ENCODE measurements at places on chromosomes 6 and 20.

DNA sequence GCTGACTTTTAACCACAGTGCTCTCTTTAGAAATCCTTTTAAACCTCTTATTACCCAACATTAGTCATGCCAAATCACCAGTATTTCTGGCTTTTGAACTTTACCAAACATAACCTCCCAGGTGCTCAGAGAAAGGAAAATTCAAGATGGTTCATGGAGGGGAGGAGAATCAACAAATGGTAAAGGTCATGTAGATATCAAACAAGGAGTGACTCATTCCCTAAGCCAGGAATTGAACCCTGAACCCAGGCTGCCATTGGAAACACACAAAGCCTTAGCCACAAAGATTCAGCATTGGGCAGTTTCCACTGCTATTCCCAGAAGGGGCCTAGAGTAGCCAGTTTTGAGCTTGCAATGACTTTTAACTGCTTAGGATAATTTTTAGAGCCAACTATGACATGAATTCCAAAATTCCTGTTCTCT, 21.6 kb upstream of the ENTPD6 start:
- no peak for DNase-seq

- DNase-seq, result no peak
These were observed 58.9 kb downstream of the ERMARD start for GRCh38 chr6:169810066-169810989.

DNA sequence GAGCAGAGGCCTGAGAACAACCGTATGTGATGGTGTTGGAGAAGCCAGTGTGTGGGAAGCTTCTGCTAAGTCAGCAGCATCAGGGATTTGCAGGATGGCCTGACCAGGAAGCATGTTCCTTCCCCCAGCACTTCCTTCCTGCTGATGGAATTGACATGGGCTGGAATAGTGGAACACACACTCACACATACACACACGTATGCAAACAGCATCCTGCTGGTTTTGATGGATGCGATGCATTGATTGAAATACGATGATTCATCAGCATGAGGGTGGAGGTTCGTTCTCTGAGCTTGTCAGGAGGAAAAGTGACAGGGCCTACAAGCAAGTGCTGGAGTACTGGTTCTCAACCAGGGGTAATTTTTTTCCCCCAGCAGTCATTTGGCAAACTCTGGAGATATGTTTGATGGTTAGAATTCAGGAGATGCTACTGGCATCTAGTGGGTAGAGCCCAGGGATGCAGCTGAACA, 229.1 kb downstream of the NFATC2 start:
- no peak for DNase-seq

- no peak for DNase-seq
These were observed 15.6 kb downstream of the NSFL1C start for GRCh38 chr20:1450926-1451491.

GRCh38 chr6:31113861-31114540, 599 bp upstream of the PSORS1C1 start:
- no peak for DNase-seq

GRCh38 chr6:38476141-38476540, 163.6 kb downstream of the BTBD9 start:
- no peak for DNase-seq

DNA sequence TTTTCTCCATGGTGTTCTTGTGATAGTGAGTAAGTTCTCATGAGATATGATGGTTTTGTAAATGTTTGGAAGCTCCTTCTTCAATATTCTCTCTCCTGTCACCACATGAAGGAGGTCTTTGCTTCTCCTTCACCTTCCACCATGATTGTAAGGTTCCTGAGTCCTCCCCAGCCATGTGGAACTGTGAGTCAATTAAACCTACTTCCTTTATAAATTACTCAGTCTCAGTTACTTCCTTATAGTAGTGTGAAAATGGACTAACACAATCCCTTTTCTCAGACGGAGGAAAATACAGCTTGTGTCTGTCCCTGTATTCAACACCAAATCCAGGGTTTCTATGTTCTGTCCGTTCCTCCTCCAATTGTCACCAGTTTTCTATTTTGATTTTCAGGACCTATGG, 181.0 kb downstream of the ALDH8A1 start:
- no peak for DNase-seq

GRCh38 chr6:31399589-31400466, 3.6 kb upstream of the MICA start:
- DNase-seq, result peak; percentile 84

- DNase-seq, result no peak
These were observed 203.0 kb downstream of the CDC5L start for GRCh38 chr6:44590471-44590870.

DNA sequence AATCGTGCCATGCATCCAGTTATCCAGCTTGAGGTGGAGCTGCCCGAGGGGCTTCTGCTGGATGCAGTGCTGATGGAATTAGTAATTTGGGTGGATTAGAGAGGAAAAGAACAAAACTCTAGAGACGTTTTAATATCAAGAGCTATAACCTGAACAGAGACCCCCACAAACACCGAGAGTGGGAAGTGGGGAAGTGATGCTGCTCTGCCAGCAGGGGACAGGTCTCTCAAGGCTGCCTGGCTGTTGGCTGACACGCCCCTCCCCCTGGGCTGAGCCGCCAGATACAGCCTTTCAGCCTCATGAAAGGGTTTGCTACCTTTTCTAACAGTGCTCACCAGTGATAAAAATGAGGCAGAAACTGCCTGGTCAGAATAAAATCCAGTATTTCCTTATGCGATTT, 9.6 kb downstream of the LEMD2 start:
- no peak for DNase-seq

GRCh38 chr6:49713346-49713745, at the start of gene CRISP2:
TSS of gene CRISP2 (minus strand) at chr6:49713543. CDS start at chr6:49709196, 4,347 bp downstream.
- DNase-seq, result no peak

- no peak for DNase-seq
These were observed 22.7 kb upstream of the ZNF184 start for GRCh38 chr6:27495386-27496135.

DNA sequence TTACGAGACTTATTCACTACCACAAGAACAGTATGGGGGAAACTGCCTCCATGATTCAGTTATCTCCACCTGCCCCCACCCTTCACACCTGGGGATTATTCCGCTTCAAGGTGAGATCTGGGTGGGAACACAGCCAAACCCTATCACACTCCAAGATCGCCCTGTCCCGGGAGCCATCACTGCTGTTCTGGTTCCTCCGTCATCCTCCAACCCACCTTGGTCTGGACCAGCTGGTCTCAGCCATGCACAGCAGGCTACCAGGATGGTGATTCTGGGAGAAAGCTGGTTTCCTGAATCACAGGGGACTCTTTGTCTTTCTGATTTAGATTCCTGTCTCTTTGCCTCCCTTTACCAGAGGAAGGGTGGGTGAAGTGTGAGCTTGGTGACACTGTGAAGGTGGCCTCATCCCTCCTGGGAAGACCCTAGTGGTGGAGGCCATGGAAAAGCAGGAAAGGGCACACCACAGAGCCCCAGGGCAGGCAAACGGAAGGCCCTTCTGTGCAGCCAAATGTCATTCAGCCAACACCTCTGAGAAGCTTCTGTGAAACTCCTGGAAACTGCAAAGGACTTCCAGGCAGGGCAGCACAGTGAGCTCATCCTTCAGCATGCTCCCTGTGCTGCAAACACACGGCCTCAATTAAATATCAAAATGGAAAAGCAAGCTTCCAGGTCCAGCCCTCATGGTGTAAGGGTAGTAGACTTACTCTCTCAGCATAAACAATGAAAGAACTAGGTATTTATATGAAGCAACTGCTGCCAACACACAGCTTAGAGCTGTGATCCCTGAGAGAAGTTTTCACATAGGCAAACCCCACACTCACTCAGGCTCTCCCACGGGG, 169.8 kb downstream of the ANKRD60 start:
- no peak for DNase-seq

- DNase-seq, result no peak
These were observed 3.7 kb downstream of the HLA-DQB2 start for GRCh38 chr6:32759669-32760068.

DNA sequence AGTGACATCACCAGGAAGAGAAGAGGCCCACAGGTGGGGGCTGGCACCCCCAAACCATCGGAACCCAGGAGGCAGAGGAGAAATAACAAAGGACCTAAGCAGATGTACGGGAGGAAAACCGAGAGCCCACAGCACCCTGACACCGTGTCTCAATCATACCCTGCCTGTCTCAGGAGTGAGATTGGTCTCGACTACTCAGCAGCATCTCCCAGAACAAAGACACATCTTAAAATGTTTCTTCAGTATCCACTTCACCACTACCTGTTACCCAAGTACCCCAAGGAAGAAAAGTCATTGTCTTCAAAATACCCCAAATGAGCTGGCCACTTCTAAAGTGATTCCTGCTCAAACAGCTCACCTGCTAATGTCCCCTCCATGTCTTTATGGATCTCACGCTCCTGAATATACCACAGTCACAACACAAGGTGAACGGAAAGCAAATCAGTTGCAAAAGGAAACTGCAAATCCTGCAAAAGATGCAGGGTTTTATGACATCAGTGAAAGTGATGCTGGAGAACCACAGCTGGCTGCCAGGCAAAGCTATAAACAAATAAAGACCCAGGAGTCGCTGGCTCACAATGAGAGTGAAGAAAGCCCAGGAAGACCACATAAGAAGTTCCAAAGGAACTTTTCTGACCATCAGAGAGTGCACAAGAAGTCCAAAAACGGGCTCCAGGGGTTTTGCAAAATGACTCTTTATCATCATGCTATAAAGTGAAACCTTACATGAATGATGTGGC, 44.1 kb downstream of the PREX1 start:
- DNase-seq, result no peak

DNA sequence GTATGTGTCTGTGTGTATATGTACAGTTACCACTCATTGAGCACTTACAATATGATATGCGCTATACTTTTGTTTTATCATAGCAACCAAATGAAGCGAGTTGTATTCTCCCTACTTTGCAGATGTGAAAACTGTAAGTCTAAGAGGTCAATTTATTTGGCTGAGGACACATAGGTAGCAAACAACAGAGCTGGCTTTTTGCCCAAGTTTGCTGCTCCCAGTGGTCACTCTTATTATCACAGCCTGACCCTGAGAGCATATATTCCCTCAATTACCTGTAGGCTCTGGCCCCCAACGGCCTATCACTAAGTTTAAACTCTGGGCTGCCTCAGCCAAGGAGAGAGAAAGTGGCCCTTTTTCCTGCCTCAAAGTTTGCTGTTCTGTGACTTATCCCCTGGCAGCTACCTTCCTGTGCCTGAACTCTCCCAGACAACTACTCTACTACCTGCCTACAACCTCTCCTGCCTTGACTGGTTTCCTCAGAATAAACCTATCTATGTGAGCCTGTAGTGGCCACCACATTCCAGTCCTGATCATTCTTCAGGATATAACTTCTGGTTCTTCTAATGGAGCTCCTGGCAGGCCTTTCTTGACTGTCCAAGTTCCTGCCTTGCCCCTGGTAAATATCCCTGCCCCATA, 221.8 kb downstream of the FRK start:
- DNase-seq, result no peak

DNA sequence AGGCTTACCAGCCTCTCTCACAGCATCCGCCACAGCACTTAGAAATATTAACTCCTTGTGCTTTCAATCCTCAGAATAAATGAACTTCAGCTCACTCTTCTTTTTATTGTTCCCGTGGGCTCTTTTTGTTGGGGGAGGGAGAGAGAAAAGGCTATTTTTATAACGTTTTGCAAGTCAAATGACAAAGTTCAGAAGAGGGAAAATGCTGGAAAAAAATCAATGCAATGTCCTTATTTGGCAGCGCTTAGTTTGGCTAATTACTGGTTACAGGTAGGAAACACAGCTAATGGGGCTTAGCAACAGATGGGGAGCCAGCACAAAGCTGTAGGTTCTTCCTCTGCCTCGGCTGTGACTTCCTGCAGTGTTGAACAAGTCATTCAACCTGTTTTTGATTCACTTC, 1067.0 kb upstream of the MAP3K7 start:
- DNase-seq, result no peak

DNA sequence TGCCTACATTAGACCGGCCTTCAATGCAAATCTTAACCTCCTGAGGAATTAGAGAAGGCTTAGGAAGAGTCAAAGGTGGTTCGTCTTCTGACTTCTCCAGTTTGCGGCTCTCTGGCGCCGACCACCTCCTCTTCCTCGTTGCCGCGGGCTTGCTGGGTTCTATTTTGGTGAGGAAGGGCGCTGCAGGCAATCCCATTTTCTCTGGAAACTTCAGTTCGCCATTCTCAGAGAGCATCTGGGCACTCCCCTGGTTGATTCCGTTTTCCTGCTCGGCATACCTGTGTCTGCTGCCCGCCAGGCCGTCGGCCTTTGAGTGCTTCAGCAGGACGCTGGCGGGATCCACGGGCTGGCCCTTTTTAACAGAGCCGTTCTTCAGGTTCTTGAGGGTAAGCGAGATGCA, 67.9 kb downstream of the GMPR start:
- DNase-seq, result no peak

DNA sequence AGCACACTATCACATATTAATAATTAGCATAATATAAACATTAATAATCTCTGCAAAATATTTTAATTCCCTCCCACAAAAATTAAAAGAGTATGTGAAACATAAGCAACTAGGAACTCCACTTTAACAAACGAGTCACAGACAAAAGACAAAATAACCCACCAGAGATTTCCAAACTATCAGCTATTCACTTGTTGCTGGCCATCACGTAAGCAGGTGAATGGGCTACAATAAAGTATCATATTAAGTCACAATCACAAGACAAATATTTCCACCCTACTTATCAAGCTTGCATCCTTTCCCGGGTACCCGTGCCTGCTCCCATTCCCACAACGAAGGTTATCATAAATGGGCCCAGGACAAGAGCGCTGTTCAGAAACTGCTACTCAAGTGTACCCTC, 2.5 kb downstream of the HDAC2 start:
- no peak for DNase-seq

DNA sequence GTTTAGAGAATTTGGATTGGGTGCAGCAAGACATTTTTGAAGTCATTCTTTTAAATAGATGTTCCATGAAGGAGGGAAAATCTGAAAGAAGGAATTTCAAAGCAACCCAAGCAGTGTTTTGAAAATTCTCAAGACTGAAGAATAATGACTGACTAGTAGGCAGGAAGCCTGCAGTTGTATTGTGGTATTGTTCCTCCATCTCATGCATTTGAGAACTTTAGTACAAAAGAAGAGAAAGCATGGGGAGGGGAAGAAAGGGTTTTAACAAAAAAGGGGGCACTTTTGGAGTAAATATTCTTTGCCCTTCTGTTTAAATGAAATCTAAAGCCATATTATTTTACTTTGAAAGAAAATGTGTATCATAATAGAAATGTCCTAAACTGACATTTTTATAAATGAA, 6.6 kb downstream of the NCOA3 start:
- DNase-seq, result no peak

DNA sequence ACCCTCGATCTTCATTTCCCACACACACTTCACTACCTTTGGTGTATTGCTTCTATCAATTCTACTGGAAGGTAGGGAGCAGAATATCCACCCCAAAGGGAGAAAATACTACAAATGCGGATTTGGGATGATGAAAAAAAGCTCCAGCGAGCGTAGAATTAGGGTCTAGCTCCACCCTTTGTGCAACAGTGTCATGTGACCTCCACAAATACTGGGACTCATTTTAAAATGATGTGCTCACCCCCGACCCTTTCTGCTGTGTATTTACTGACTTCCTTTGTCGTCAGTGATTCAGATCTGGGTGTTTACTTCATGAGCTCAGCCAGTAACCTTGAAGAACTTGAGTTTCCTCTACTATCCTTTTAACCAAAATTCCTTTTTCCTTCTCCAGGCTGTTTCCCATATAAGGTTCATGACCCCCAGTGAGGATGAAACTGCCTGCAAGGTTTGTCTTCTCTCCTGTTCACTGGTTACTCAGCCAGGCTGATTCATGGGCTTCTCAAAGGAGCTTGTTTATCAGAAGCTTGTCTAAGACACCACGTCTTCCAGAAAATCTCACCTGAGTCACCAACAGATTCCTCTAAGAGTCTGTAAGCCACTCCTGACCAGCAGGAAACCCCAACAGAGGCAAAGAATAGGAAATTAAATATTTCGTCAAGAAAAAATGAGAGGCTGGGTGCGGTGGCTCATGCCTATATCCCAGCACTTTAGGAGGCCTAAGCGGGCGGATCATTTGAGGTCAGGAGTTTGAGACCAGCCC, 39.6 kb upstream of the PAX1 start:
- no peak for DNase-seq

Data from renal pelvis (tissue), 12 donors.